Activated T-cell treated with anti-CD3 and anti-CD28 coated beads for 24 hours (primary cell): ENCODE measurements at places on chromosomes 1 and 21.

DNA sequence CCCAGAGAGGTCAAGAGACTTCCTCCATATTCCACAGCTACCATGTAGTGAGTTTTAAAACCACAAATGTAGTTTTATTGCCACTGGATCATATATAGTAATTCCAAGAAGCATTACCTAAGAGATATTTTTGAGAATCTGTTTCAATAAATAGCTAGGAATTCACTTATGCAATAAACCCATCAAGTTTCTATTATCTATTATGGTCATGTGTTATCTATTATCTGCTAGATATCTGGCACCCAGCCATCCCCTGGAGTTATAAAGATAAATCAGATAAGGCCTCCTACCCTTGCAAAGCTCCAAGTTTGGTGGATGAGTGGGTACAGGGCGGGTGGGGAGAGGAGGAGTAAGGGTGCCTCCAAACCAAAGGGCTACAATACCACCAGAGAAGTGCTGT is 10.3 kb upstream of the VWA5B1 start:
- DNase-seq: no peak

DNA sequence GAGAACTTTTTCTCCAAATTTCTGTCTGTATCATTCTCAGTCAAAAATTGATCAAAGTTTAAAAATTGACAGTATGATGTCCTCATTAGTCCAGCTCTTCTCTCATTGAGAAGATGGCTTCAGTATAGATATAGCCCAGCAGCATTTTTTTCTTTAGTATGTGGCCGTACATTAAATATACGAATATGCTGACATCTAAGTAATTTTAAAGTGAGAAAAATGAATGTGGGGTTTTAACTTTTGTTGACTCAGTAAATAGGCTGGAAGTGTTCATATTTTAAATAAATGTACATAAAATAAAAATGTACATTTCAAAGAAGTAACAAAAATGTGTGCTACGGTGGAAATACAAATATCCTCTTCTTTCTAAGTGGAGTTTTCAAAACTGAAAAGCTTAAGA is 123.5 kb upstream of the PKN2 start:
- DNase-seq: no peak

DNA sequence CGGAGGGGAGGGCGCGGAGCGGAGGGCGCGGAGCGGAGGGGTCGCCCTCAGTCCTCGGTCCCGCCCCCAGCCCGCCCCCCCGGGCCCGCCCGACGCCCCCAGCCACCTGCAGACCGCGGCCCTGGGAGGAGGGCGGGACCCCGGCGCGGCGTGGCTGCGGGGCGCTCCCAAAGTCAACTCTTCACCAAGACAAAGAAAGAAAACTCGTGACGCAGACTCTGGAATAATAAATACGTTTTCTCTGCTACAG is 1.2 kb downstream of the HES4 start:
- no peak for DNase-seq

DNA sequence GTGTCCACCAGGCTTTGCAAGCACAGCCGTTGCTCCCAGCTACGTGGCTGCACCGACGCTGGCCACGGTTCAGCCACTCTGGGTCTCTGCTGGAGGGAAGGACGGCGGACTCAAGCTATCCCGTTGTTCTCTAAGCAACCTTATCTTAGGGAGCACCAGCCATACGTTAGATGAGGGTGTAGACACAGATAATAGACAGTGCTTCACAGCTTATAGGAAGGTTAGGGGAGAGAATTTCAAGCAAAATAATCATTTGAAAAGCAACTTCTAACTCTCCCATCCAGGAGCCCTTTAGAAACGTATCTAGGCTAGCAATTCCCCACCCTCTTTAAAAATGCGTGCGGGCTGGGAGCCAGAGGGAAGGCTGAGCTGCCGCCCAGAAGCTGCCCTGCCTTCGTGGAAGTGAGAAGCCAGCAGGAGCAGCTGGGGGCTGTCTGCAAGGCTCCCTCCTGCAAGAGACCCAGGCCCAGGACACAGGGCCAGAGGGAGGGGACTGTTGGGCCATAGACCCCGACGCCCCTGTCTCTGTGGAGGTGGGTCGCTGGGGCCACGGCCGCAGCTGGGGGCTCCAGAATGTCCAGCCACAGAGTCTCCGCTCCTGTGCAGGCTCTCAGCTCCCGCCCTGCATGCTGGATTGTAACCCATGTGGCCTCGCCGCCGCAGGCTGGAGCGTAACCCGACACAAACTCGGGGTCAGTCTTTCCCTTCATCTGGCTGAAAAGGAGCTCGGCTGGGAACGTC is 31.2 kb upstream of the COL6A2 start:
- DNase-seq: no peak

DNA sequence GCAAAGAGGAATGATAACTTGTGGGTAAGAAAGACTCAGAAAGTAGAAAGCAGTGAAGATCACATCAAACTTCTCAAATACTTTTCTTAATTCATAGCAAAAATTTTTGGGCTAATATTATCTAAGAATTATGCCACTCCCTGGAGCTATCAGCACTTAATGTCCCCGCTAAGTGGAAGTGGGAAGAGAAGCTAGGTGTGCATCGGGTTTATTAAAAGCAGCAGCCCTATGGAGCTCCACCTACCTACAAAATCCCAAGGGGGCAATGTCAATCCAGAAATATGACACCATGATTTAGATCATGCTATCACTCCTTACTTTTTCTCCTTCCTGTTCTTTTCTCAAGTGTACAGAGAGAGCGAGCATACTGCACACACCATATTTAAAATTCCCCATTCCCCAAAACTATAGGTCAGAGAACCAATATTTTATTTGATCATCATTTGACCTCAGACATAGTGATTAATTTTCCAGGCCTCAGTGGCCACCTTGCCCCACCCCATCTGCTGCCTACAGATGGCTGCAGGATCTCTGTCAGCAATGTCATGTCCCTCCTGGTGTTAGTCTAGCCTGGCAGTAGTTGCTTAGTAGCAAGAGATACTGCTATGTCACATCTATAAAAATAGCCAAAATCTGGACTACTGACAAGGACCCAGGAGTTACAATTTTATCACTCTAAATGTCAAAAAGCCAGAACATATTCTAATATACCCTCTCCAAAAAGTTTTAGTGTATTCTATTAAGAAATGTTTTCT is 66.6 kb downstream of the MAP3K21 start:
- DNase-seq: no peak

DNA sequence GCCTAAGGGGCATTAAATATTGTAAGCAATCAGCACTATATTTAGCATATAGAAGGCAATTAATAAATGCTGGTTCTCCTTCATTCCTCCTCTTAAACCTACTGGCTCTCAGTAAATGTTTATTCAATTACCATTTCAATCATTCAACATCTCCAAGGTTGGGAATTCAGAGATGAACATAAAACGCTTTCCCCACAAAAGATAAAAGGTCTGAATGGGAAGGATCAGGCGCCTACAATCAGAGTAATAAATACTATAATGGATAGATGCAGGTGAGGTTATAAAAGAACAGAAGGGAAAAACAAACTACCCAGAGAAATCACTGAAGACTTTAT is 407 bp upstream of the KTI12 start:
- DNase-seq: no peak

DNA sequence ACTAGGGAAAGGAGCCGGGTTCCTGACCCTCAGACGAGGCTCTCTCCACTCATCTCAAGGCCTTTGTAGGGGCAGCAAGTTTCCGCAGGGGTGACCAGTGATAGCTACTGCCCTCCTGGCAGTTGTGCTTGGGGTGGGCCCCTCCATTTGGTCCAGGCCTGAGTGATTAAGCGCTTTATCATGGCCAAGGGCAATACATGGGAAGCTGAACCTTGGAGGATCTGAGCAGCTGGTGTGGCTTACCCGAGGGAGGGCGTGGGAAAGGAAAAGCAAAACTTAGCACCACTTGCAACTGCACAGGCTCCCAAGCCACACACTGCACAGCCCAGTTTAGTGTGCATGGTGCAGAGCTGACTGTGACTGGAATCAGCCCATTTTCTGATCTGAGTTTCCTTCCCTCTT is 47.8 kb downstream of the GADD45A start:
- no peak for DNase-seq

GRCh38 chr1:22794647-22795365 is 84.2 kb downstream of the EPHB2 start:
- no peak for DNase-seq

DNA sequence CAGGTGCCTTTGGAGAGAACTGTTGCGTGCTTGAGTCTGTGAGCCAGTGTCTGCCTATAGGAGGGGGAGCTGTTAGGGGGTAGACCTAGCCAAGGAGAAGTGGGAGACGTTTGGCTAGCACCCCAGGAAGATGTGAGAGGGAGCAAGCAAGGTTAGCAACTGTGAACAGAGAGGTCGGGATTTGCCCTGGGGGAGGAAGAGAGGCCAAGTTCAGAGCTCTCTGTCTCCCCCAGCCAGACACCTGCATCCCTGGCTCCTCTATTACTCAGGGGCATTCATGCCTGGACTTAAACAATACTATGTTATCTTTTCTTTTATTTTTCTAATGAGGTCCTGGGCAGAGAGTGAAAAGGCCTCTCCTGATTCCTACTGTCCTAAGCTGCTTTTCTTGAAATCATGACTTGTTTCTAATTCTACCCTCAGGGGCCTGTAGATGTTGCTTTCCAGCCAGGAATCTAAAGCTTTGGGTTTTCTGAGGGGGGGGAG is 2.4 kb downstream of the BTG2 start:
- no peak for DNase-seq

DNA sequence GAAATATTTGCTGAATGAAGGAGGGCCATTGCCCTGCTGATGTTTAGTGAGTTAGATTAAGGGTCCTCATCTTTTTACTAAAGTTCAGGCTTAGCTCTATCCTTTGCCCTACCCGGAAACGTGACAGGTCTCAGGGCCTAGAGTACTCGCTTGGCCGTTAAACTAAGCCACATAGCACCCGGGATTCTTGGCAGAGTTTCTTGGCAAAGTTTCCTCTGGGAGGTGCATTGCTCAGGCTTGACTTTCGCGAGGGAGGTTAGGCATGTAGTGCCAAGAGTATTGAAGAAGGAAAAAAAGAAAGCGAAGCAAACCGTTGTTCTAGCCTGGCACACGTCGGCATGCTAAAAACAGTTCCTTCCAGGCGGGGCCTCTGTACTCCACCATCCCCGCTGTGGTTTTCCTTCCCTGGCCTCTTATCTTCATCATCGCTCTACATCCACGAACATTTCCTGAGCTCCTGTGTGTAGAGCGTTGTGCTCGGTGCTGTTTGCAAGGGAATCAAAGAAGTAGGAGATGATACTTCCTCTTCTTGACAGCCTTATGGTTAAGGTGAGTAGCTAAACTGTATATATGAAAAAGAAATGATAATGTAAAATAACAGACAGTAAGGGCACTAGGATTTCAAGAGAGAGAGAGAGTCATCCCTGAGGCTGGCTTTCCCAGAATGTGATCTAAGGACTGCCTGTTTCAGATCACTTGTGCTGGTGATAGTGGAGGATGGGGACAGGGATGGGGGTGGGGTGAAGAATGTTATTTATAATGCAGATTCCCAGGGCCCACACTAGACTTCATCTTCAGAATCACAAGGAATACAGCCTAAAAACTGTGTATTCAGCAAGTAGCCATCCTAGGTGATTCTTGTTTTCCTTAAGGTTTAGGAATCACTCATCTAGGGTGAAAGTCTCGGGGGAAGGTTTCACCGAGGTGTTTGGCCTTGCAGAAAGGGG is 18.8 kb downstream of the RNF220 start:
- no peak for DNase-seq

DNA sequence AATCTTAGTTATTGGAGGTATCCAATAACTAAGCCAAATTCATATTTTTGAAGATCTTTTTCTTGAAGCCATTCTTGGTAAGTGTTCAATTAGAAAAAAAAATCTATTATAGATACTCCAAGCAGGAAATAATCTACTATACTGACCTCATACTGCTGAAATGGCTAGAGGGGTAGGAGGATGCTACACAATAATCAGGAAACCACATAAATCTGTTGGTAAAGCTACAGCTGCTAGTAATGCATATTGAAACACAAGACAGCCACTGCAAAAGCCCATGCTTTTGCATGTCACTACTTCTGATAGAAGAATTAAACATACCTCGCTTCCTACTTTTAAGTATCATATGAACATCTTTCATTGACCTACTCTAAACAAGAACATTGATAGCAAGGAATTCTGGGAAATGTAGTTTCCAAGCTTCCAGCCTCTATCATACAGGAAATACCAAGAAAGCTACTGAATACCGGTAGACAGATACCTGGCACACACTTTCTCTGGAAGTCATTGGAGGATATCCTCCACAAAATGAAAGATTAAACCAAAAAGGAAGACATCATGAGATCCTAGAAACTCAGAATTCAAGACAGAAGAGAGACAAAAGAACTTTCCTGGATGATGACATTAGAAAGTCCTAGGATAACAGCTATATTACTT is 103.0 kb upstream of the VAV3 start:
- DNase-seq: no peak

GRCh38 chr1:45913731-45914501 is 110.5 kb downstream of the MAST2 start:
- DNase-seq: no peak

- no peak for DNase-seq
Observed at GRCh38 chr1:94783342-94784189, 36.6 kb upstream of the SLC44A3 start.

GRCh38 chr1:12447307-12447706 is 170.7 kb downstream of the DHRS3 start:
- DNase-seq: no peak

DNA sequence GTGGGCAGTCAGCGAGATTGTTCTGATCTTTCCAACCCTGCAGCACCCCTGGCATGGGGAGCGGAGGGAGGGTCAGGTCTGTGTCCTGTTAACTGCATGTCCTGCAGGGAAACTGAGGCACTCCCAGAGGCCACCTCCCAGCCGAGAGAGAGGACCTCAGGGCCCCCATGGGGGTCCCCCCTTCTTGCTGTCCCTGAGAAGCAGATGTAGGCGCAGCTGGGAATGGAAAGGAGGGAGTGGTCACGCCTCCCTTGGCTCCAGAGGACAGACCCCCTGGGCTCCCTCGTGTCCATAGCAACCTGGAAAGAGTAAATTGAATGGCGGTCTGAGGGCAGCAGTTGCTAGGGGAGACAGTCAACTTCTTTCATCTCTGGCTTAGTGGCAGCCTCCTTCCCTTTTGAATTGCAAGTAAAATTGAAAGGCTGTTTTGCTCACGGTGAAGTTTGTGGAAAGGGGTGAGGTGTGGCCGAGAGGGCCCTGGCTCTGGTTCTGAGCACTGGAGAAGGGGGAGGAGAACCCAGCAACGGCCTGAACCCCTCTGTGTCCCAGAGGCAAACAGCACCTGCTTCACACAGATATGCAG is 4.9 kb downstream of the CROCC start:
- no peak for DNase-seq

- no peak for DNase-seq
Observed at GRCh38 chr1:51506537-51506936, 12.5 kb downstream of the EPS15 start.

GRCh38 chr1:244273845-244274619 is 177.7 kb downstream of the ADSS2 start:
- DNase-seq: no peak

- no peak for DNase-seq
Observed at GRCh38 chr1:85655315-85655714, 52.9 kb downstream of the ZNHIT6 start.
